PC-9 (cell line): ENCODE measurements at places on chromosomes 5 and 9.

- H3K4me3 ChIP-seq = no peak overlapping the region
- H3K4me1 ChIP-seq = no peaks in the 10 kb centered on the region
- DNase-seq = no peak
- no peak overlapping the region for H3K27ac ChIP-seq
- no peaks in the 10 kb centered on the region for H3K27me3 ChIP-seq
Observed at GRCh38 chr5:100584889-100585288, 49.7 kb downstream of the FAM174A start.

- no peaks in the 10 kb centered on the region for H3K4me1 ChIP-seq
- no peak overlapping the region for H3K4me3 ChIP-seq
- peaks cover 76% of the 10 kb centered on the region for H3K27me3 ChIP-seq
- no peak for DNase-seq
- H3K36me3 ChIP-seq = no peaks in the 10 kb centered on the region
Observed at GRCh38 chr5:147436596-147436995, 73.3 kb downstream of the DPYSL3 start.

- no peaks in the 10 kb centered on the region for H3K36me3 ChIP-seq
- H3K27me3 ChIP-seq = no peaks in the 10 kb centered on the region
- peak overlapping the region; percentile 58 for H3K27ac ChIP-seq
- DNase-seq = no peak
Observed at GRCh38 chr5:142109331-142110045, 909 bp downstream of the NDFIP1 start.

DNA sequence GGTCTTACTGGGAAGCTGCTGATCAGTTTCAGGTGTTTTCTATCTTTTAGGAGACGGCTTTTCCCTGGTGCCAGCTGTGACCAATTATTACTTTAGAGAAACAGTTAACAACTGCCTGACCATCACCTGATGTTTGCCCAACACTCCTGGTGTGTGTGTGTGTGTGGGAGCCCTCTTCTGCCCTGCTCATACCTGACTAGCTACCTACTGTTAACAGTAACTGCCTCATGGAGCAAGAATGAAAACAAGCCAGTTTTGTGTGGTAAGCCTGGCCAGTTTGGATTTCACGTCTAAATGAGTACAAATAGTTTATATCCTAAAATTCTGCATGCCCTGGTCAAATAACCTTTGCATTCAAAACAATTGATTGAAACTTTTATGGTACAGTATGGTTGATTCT, 46.1 kb upstream of the RIOK2 start:
- H3K27ac ChIP-seq = peak overlapping the region; percentile 35; the same call in 1 of the 2 replicates
- H3K36me3 ChIP-seq = no peaks in the 10 kb centered on the region
- H3K4me1 ChIP-seq = peaks cover 29% of the 10 kb centered on the region
- H3K4me3 ChIP-seq = no peak overlapping the region
- no peaks in the 10 kb centered on the region for H3K27me3 ChIP-seq
- peak; percentile 87 for DNase-seq

DNA sequence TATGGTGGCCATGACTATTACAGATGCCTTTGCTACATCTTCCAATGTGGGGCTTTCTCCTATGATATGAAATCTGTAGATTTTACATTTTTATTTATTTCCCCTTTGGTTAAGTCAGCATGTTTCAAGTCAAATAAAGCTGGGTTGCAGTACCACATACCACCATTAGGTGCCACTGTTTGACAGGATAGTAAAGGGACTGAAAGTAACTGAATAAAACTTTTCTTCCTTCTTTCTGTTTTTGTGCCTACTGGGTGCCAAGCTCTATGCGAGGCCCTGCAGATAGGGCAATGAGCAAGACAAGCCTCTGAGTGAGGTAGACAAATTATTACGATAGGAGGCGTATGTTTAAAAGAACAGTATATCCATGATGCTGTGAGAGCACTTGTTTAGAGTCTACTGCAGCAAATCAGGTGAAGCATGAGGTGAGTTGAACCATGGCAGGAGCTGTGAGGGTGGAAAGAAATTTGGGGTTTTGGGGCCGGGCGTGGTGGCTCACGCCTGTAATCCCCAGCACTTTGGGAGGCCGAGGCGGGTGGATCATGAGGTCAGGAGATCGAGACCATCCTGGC, 64.8 kb downstream of the GDNF start:
- H3K4me3 ChIP-seq = no peak overlapping the region
- H3K27ac ChIP-seq = no peak overlapping the region
- H3K27me3 ChIP-seq = no peaks in the 10 kb centered on the region
- peaks cover 26% of the 10 kb centered on the region for H3K4me1 ChIP-seq
- no peak for DNase-seq
- no peaks in the 10 kb centered on the region for H3K36me3 ChIP-seq
